ENCODE measurements at places on chromosomes 5 and 9.

- no peak for DNase-seq
Measured at GRCh38 chr9:103799959-103800358, 294.1 kb upstream of the SMC2 start.

- DNase-seq = peak; percentile 65
Measured at GRCh38 chr9:96061293-96061987, 185.9 kb downstream of the ERCC6L2 start.

DNA sequence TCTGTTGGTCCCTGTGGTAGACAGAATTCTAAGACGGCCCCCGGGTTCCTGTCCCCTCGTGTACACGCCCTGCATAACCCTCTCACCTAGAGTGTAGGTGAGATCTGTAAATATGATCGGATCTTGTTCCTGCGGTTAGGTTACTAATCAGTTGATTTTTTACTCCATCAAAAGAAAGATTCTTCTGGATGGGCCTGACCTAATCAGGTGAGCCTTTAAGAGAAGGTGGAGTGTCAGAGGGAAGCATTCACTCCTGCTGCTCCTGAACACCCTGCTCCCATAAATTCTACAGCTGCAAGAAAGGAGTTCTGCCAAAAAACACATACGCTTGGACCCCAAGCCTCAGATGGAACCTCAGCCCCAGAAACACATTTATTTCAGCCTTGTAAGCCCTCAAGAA lies 15.6 kb upstream of the FUBP3 start:
- DNase-seq = no peak

DNA sequence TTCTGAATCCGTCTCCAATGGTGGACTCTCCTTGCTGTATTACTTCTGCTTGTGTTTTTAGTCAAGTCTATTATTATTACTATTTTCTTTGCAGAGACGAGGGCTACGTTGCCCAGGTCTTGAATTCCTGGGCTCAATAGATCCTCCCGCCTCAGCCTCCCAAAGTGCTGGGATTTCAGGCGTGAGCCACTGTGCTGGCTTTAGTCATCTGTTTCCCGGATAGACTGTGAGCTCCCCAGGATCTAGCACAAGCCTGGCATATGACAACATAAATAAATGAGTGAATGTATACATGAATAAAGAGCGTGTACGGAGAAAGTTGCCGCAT lies 439 bp upstream of the DDX46 start:
- no peak for DNase-seq

- peak; percentile 75 for DNase-seq
Measured at GRCh38 chr9:76873056-76873792, 32.7 kb downstream of the PRUNE2 start.

- DNase-seq = peak; percentile 67
Measured at GRCh38 chr5:147446523-147446922, 63.3 kb downstream of the DPYSL3 start.

GRCh38 chr5:171640480-171640879 lies 145.1 kb upstream of the SMIM23 start:
- DNase-seq = no peak

- peak; percentile 5 for DNase-seq
Measured at GRCh38 chr5:114657342-114658130, 295.7 kb downstream of the KCNN2 start.

- no peak for DNase-seq
Measured at GRCh38 chr9:126838055-126838811, 22.2 kb upstream of the ZBTB34 start.

DNA sequence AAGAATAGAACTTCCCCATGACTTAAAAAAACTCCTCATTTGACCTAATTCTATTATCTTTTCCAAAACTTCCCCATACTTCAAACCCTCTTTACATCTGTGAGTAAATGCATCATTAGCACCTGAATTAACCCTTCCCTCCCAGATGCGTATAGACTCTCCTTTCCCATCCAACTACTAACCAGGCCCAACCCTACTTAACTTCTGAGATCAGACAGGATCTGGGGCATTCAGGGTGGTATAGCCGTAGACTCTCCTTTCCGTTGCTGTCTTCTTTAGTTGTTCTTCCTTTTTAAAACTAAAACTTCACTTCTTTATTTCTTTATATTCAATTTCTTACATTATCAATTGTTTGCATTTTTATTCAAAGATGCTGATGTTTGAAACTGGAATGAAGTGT lies 165.2 kb downstream of the SLCO4C1 start:
- no peak for DNase-seq

DNA sequence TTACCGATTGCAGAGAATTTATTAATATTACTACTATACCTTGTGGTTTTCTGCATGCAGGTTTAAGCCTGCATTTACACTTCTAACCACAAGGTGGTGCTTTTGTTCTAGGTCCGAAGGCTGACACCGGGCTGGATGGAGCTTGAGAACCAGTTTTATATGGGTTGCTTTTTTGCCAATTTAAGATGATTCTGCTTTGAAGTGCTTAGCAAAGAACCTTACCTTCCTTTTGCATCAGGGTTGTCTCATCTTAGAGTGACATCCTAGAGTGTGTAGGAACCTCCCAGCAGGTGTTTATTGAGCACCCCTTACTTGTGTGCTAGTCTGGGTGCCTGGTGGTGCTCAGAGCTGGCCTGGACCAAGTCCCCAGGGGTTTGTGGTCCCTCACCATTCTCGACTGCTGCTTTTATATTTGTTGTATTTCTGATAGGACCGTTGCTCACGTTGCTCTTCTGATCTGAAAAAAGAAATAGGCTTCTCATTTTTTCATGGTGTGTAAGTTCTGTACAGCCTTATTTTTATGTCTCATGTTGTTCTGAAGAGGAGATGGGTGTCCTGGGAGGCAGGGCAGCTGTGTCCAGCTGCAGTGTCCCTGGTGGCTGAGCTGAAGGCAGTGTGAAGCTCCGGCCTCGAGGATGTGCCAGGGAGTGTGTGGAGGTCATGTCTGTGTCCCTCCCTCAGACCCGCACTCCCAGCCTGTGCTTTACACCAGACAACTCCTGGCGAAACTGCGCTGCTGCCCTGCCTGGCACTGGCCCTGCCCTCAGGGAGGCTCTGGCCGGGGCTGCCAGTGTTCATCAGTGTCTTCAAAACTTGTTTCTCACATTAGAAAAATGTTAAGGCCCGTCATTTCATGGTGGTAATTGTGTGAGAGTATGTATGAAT lies 54.3 kb downstream of the EHMT1 start:
- DNase-seq = peak; percentile 83

GRCh38 chr9:121298016-121298538 lies 30.1 kb downstream of the GSN start:
- no peak for DNase-seq

- DNase-seq = no peak
Measured at GRCh38 chr9:10873999-10874398, 261.2 kb upstream of the PTPRD start.

GRCh38 chr9:7055171-7055903 lies 297.6 kb downstream of the KDM4C start:
- DNase-seq = no peak

DNA sequence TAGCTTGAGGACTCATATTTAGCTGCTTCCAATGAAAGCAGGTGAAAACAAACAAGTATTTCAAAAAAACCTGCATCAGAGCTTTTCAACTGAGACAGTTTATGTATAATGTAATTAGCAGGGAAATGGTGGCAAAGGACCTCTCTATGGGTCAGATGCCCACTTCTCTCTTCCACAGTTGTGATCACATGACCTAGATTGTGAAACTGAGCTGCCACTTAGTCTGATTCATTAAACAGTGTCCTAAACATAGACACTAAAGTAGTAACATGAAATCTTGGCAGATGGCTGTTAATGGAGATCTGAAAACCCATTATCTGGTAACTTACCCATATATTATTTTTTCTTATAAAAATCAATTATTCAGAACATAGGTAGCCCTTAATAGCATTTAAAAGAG lies 663.6 kb upstream of the RIOK2 start:
- DNase-seq = no peak

- DNase-seq = no peak
Measured at GRCh38 chr9:3299872-3300271, 225.9 kb downstream of the RFX3 start.

DNA sequence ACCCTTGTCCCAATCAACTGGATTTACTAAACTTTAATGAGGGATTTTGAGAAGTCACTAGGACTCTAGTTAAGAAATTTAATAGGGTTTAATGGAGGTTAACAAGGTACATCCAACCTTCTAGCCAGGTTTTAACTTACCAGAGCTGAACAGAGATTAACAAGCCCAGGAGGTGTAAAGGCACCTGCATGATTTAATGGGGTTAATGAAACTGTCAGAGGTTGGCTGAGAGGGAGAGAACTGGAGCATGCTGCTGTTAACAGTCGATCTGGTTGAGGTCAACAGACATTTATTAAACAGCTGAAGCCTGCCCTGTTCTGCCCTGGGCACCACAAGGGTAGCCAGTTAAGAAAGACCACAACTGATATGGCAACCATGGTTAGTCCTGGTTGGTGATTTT lies 13.6 kb downstream of the HAND1 start:
- DNase-seq = no peak

GRCh38 chr5:31942546-31942945 lies 231.6 kb downstream of the GOLPH3 start:
- DNase-seq = no peak

DNA sequence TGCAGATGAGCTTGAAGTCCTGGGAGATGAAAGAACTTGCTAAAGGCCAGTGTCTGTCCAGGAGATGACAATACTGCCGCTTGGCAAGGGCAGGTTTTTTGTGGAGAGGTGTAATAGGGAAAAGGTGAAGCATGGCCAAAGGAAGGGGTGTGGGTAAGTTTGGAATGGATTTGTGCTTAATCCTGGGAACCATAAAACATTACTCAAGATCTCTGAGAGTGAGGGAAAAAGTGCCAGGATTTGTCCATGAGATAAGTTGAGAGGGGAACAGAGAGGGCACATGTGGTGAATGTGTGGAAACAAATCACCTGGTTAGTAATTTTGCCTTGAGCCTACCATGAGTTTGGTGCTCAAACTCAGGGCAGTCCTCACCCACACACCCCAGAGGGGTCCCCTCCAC lies 108.8 kb upstream of the CD180 start:
- no peak for DNase-seq

DNA sequence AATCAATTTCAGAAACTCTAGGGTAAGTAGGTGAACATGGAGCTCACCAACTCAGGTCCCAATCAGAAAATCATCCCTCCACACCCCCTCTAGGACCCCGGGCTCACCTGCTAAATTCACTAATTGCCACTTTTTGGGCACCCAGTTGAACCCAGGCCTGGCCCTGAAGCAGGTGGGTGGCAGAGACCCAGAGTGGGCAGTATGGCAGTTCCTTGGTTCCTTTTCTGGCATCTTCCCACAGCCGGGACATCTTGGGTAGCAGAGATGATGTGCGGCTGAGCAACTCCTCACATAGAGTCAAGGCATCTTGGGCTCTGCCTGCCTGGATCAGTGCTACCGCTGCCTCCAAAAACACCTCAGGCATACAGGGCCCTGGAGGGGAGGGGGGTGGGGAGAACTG lies 2.9 kb upstream of the VCP start:
- DNase-seq = no peak

DNA sequence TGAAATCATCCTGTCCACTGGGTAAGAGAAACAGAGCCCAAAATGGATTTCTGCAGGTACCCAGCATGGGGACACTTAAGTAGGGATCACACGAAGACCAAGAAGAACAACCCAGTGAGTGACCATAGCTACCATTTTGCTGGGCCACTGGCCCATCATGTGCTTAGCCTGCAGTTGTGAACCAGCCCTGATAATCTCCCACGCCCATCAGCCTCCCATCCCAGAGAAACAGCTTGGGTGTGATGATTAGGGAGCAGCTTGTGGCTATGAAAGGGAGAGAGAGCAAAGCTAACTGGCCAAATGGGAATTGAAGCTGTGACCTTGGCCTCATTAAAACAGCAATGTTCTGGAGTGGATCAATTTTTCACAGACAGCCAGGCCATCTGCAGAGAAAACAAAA lies 138.5 kb downstream of the SLC24A2 start:
- DNase-seq = no peak

- no peak for DNase-seq
Measured at GRCh38 chr5:155926031-155926430, 400.9 kb upstream of the SGCD start.

GRCh38 chr9:32839013-32839885 lies 55.9 kb downstream of the TMEM215 start:
- peak; percentile 0 for DNase-seq

- peak; percentile 94 for DNase-seq
Measured at GRCh38 chr9:34463098-34463900, 4.7 kb downstream of the DNAI1 start.

- no peak for DNase-seq
Measured at GRCh38 chr9:34611251-34611810, 566 bp downstream of the RPP25L start.

DNA sequence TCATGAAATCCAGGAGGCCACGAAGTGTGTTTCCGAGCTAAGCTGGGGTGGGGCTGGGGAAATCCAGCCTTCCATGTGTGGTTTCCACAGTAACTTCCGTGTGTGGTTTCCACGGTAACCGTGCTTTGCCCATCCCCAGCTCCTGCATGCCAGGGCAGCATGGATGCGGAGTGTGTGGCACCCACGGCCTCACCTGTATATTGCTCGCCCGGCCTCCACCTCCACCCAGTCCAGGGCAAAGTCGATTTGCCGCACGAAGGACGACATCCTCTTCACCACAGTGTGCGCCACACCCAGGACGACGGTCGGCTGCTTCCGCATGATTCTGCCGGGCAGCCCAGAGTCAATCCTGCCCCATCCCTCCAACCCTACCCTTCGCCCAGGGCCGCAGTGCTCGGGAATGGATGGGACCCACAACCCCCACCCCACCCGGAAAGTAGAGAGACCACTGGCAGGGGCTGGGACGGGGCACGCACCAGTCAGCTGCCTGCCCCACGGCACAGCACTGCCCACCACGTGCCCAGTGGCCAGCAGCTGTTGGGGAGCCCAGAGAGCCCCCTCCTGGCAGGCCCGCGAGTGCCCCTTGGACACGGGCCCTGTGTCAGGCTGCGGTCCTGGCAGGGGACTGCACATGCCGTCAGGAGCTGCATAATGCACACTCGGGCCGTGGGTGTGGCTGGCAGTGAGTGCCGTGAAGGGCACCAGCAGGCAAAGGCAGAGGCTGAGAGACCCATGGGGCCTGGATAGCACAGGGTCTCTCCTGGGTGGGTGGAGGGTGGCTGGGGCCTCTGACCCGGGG lies 39.0 kb upstream of the NSMF start:
- DNase-seq = no peak

GRCh38 chr9:75084081-75084672 lies 3.8 kb downstream of the NMRK1 start:
- no peak for DNase-seq

DNA sequence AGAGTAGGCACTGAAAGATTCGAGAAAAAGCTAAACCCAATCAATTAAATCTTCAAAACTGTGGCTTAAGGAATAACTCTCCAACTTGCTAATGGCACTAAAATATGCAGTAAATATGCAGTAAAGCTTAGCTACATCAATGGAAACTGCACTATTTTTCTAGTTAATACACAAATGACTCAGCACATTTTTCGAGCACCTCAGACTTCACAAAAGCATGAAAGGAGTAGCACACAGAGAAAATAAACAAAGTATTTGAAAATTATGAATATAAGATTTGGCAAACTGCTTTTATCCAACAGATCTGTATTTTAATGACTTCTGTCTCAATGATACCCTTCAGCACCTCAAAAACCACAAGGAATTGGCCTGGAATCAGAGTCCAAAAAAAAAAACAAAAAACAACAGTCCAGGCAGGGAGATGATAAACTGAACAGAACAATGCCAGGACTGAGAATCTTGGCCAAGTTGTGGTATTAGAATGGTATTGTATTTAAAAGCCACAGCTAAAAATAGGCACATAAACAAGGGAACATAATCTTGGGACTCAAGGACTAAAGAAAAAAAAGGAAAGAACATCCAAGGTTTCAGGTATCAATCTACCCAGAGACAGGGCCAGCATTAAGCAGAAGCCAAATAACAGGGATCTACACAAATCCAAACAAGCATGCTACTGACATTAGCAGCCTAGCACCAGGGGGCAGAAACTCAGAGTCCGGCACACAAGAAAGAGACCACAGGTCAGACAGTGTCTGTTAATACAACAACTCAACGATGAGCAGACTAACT lies 21.4 kb downstream of the TMEM245 start:
- peak; percentile 85 for DNase-seq
